ENCODE measurements at places on chromosomes 11 and 22.
A peak's percentile ranks its signal among the peaks of the same experiment; 100 is the strongest.

- no peak for DNase-seq
These were observed 5.5 kb downstream of the KRTAP5-6 start for GRCh38 chr11:1702506-1702905.

DNA sequence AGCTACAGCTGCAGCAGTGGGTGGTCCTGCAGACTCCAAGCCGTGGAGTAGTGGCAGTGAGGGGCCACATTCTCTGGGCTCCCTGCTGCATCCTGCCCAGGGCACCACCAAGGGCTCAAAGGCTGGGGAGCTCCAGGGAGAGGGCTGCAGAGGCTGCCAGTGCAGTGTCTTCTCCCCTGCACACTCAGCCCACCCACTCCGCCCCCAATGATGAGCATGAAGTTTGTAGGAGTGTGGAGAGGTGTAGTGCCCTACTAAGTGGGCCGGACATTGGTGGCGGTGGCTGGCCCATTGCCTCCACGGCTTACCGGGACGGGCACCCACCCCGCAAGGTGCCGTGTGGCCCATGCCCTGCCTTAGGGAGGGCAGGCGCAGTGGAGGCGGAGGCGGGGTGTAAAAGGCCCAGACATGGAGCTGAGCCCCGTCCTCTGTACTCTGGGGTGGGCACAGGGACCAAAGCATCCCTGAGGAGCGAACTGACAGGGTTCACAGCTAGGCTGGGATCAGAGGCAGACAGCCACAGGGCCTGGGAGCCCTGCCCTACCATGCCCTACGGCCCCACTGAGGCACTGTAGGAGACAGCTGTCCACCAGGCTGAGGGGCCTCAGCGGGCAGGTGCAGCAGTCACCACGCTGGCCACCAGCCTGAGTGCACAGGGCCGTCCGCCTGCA is 18.9 kb downstream of the ARVCF start:
- no peak for DNase-seq

DNA sequence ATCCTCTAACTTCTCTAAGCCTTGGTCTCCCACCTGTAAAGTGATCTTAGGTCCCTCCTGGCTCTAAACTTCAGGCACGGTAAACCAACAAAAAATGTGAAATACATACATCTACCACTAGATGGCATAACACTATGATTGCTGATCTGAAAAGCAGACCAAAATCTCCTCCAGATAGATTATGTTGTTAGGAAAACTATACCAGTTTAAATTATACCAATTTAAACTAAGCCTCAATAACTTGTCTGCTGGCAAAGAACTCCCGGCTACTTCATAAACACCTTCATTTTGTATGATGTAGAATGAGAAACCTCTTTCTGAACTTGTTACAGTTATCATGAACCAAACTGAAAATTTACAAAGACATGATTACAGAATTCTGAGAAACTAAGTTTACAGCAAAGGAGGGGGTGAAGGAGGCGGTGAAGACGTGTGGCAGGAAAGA is 85.9 kb downstream of the SBF2 start:
- no peak for DNase-seq

DNA sequence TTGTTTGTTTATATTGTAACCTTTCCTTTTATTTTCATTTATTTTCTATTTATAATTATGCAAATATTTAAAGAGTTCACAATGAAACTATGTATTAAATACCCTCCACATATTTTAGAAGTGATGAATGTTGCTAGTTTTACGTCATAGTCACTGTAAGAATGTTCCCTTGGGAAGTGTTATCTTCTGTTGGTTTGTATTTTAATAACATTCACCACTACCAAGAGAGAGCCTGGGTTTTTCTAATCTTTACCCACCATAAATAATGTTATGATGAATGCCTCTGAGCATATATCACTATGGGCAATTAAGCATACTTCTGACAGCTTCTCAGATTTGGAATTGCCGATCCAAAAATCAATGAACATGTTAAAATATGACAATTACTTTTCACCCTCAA is 80.7 kb downstream of the GGT1 start:
- DNase-seq: no peak

DNA sequence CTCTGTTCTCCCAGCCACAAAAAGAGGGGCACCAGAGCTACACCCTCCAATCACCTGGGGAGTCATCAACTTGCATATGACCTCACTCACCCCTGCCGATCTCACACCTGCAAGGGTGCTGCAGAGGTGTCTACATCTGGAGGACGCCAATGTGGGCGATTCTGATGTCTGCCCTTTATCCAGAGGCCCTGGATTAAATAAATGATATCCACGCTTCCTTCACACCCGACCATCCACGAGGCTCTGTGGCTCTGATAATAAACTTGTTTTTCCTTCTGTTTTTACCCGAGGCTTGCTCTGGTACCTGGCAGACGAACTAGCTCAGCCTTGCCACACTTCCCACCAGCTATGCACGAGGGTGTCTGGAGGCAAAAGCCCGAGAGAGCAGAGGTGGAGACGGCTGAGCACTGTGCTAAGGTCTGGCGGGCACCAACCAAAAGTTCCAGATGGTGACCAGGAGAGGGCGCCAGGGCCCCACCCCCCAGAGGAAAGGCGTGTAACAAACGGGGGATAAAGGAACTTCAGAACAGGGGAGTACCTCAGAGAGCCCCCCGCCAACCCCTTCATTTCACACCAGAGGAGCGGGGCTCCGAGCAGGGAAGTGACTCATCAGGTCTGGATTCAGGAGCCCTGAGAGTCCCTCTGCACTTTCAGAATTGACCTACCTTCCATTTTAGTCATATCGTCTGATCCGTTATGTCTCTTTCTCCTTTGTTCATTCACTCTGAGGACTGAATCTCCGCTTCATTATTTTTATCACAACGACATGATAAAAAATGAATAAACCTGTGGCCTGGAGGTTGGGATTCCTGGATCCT is 13.5 kb downstream of the SCN3B start:
- peak; percentile 17 for DNase-seq

DNA sequence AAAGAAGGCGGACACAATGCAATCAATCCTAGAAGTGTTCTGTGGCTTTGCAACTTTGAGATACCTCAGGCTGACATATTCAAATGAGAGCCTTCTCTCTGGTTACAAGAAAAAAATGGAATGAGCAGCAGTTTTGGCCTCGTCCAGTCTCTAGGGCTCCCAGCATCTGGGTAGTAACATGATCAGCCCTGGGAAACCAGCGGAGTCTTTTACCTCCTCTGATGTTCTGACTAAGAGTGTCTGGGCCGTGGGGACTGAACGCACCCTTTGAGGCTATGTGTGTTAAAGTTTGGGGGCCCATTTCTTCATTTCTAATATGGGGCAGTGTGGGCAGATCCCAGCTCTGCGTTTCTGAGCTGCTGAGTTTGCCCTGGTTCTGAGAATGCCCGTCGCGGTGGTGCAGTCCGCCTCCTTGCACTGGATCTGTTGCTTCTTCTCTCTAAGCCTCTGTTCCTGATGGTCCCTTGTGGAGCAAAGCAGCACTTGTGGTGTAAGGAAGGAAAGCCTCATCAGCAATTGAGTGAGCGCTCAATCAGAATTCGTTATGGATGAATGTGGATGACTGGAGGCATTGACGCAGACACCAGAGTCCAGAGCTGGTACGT is 8.1 kb downstream of the PARVB start:
- DNase-seq: no peak

DNA sequence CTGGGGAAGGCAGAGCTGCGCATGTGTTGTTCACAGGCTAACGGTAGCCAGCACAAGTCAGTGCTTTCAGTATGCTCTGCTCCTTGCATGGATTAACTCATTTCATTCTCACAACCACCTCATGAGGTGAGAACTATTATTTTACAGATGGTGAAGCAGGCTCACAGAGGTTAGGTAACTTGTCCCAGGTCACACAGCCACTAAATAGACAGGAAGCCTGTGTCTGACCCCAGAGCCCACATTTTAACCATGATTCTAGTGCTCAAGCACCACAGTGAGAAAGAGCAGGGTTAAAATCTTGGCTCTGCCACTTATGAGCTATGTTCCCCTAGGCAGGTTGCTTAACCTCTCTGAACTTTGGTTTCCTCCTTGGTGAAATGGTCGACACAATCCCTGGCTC is 6.2 kb upstream of the SNX15 start:
- no peak for DNase-seq

DNA sequence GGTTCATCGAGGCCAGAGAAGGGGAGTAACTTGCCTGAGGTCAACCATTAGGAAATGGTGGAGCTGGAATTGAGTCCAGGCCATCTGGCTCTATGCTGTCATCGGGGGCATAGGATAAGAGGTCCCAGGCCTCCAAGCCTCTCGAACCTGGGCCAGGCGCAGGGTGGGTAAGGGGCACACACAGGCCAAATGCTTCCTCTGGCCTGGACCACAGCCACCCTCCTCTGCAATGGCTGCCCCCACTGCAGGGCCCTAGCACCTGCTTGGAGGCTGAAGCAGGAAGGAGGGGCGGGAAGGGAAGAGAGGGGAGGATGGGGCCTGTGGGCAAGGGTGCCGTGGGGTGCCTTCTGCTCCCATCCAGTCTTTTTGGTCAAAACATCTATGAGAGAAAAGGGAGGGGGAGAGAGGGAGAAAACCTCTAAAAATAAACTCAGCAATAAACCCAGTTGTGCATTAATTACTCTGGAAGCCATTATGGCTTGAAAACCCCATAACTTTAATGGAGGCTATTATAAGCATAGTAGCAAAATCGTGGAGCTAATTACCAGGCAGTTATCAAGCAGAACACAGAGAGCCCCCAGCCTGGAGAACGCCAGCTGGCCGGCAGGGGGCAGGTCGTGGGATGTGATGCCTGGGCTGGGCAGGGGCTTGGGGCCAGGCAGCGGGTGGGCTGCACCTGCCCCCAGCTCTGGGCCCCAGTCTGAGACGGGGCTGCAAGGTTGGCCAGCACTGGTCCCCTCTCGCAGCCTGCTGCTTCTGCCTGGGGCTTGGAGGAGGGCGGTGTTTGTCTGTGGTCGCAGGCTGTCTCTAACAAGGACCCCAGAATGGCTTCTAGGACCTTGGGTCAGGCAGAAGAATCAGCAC is 21.1 kb downstream of the B3GAT1 start:
- no peak for DNase-seq

DNA sequence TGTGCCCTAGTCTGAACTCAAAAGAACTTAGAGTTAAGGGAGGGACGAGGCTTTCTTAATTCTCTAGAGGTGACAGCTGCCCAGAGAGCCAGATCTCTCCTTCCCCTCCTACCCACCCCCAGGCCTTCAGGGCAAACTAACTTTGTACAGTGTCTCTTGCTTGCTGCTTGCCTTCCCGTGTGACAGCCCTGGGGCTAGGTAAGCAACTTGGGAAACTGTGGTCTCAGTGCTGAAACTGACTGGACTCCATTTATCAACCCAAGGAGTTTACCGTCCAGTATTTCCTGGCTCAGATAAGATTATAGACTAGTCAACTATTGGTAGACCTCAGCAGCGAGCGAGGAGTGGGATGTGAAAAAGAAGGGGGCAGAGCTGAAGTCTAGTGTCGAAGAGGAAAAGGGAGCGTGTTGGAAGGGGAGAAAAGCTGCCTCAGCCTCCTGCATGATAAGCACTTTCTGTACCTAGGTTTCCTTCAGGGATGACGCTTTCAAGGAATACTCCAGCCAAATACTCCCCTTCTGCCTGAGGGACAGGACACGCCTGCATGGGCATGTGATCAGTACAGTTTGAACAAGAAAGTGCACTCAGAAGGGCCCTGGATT is 43.3 kb upstream of the WEE1 start:
- no peak for DNase-seq

DNA sequence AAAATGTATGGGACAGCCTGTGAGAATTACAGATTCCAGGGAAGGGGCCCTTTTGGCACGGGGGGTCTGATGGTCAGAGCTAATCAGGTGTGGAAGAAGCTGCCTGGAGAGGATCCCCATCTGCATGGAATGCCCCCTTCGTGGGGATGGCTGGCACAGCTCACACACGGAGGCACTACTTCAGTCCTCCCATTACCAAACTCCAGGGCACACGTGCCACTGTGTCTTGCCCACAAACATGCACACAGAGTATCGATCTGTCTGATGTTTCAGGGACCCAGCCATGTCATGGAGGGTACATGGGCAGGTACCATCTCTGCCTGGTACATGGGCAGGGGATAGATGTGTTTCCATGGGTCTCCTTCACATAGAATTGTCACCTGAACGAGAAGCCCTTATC is 14.7 kb downstream of the KCNQ1OT1 start:
- no peak for DNase-seq

DNA sequence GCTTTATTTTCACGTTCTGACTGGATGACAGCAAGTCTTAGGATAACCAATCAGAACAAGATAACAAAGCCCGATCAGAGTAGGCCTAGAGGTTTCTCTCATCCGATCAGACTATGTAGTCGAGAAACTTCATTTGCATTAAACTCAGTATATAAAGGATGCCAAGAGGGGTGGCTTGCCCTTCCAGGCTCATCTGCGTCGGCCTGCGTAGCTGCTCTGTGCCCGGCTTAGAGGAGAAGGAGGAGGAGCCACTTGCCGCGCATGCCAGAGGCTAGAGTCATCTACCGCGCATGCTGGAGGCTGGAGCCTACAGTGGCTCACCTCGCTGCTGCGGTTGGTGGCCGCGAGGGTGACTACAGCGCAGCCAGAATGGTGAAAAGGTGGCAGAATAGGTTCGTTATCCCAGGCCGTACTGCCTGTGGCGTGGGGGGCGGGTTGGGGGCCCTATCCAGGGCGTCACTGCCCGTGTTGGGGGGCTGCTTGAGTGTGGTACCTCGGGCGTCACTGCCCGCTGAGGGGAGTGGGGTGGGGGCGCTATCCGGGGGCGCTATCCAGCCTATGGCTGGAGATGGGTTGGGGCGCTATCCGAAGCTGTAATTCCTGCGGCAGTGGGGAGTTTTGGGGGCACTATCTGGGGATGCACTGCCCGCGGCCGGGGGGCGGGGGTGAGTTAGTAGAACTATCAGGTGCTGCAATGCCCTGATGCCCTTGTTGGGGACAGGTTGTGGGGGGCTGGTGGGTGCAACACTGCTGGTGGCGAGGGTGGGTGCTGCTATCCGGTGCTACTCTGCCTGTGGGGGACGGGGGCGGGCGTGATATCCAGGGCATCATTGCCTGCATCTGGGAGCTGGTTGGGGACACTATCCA is at the start of gene RFPL2:
Gene RFPL2, minus strand, starts transcription at position 218 of the 867 bp plus-strand sequence. CDS start 2,622 bp downstream, outside the sequence.
- no peak for DNase-seq

DNA sequence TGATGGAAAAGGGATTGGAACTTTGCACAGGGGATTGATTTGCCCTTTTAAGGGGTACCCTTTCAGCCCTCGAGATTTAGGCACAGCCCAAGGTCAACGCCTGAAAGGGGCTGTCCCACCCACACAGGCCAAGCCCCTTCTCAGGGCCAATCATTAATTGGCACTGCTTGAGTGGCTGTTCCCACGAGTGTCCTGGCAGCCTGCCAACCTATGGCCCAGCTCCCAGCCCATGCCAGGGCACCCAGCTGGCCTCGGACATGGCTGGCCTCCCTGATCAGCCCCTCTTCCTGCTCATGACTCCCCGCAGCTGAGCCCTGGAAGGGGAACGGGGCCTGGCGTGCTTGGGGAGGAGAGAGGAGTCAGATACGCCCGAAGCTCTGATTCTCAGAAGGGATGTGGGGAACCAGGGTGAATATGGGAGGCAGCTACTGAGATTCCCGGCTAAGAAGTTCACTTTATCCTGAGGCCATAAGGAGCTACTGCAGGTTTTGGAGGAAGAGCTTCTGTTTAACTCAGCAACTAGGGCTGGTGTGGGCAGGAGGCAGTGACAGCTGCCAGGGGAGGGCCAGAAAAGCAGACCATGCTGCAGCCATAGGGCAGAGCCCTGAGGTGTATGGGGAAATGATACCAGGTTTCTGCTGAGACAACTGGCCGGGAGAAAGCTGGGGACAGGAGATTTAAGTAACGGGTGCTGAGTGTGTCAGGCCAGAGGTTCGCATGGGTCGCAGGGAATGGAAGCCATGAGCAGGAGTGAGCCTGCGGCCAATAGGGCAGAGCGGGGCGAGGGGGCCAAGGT is 30.0 kb downstream of the WNT7B start:
- DNase-seq: no peak
